ENCODE measurements at places on chromosomes 2 and 18.
A peak's percentile ranks its signal among the peaks of the same experiment; 100 is the strongest.

DNA sequence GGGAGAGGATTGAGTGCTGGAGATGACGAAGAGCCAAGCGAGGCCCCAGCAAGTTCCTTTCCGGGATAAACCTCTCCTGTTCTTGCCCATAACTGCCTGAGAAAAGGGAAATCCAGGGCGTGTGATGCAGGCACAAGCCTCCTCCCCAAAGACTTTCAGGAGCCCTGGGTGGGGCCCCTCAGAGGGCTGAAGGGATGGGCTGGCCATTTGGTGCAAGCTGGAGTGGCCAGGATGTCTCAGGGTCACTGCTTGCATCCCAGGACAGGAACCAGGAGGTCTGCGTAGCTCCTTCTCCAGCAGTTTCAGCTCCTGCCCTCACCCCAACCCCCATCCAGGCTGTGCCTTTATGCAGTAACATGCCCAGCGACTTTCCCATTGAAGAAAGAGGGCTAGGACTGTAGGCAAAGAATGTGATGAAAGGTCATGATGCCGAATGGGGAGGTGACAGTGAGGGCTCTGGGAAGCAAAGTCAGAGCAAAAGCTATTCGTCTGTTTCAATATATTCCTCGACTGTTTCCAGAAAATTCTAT, 80.2 kb downstream of the PXDN start:
- no peak for DNase-seq

GRCh38 chr2:54262015-54262765, 6.2 kb upstream of the TSPYL6 start:
- no peak for DNase-seq

- DNase-seq, result no peak
Measured at GRCh38 chr2:156635646-156636045, 199.5 kb downstream of the GPD2 start.

DNA sequence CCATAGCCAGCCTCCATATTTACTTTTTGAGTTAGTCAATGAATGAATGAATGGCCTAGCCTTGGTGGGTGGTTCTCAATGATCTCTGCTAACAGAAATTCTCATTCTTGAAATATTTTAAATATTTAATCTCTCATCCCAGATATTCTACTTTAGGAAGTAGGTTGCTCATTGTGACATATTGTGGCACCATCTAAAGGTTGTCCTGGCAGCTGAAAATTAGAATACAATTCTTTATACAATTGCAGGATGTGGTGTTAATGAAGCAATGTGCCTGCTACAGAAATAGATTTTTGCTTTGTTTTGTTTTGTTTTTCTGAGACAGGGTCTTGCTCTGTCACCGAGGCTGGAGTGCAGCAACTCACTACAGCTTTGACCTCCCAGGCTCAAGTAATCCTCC, 35.8 kb downstream of the SCG2 start:
- DNase-seq, result no peak

- no peak for DNase-seq
Measured at GRCh38 chr18:55206927-55207326, 247.7 kb upstream of the CCDC68 start.

DNA sequence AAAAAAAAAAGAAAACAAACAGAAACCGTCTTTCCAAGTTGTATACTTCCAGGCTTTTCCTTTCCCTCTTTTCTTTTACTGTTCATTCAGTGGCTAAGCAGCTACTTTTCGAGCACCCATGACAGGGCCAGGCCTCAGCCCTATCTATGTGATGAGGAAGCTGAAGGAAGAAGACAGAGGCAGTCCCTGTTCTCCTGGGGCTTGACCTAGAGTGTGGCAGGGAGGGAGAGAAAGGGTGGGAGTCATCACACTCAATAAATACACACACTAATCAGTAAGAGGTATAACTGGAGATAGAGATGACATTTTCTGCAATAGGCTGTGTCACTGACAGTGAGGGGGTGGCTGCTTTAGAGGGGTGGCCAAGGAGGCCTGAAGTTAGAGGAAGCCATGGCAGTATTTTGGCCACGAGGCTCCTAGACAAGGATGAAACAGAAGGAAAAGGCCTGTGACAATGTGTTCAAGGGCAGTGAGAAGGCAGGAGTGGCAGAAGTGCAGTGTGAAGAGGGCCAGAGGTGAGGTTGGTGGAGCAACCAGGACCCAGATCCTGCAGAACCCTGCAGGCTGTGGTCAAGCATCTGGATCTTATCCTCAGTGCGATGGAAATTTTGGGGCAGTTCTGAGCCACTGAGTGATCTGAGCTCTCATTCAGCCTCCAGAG, 131.8 kb upstream of the TTC39C start:
- no peak for DNase-seq

DNA sequence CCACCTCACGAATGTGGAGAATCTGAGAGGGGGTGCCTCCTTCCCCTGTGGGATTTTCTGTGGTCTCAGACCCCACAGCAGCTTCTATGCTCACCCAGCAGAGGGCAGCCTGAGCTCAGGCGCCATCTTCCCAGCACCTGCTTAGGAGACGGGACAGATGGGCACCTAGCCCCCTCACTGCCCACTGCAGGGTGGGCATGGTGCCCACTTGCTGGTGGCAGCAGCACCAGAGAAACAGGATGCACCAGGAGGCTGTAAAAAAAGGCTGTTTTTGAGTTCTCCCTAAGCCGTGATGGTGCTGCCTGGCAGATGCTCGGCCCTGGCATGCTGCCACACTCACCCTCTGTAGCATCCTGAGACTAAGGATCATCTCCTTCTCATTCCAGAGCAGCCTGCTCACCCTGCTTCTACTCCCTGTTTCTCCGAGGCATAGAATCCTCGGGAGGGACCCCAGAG, 19.1 kb upstream of the SLC20A1 start:
- peak; percentile 84 for DNase-seq

GRCh38 chr2:109331896-109332848, 203.2 kb downstream of the SH3RF3 start:
- peak; percentile 97 for DNase-seq

- DNase-seq, result no peak
Measured at GRCh38 chr2:109148117-109148746, 19.2 kb downstream of the SH3RF3 start.

DNA sequence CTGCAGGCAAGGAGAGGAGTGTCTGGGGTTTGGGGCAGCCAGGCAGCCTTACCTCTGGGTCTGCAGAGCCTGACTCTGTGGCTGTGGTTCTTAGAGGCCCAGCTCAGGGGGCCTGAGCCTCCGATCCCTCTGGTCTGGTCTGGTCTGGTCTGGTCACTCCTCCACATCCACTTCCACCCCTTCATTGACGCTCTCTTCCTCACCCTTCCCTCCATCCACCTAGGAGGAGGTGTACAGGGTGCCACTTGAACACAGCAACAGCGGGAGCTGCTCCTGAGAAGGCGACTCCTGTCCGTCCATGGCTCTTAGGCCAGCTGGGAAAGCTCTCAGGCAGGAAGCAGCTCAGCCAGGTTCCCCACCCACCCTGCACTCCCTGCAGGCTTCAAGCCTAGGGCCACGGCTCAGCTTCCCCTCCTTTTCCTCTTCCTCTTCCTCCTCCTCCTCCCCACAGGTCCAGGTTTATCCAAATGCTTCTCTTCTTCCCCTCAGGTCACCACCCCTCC, 16.9 kb downstream of the GPR55 start:
- DNase-seq, result peak; percentile 65

DNA sequence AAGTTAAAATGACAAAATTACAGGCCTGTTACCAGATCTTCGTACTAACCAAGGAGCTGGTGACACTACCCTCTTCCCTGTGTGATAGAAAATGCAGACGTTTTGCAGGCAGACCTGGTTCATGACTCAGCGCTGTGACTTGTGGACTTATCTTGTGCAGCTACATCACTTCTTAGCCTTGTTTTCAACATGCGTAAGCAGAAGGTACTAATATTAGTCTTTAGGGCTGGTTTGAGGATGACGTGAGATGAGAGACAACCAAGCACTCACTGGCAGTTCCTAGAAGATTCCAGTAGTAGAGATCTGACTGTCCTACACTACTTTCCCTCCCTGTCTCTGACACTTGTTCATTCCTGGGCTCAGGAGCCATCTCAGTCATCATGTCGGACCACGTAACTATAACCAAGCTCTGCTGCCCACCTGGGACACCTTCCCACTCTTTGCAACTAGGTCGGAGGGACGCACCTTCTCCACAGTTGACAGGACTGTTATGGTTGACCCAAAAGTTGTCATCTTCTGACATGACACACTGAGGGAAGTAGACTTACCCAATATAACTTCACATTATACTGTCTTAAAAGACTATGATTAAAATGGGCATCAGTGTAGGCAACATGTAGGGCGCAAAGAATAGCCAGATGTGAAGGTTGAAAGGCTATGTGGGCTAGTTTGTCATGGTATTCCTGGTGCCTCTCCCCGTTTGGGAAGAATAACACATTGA, 64.8 kb downstream of the TNFRSF11A start:
- no peak for DNase-seq

GRCh38 chr18:7524786-7525185, 42.3 kb upstream of the PTPRM start:
- no peak for DNase-seq

GRCh38 chr2:88684519-88684918, 7.0 kb upstream of the RPIA start:
- no peak for DNase-seq

DNA sequence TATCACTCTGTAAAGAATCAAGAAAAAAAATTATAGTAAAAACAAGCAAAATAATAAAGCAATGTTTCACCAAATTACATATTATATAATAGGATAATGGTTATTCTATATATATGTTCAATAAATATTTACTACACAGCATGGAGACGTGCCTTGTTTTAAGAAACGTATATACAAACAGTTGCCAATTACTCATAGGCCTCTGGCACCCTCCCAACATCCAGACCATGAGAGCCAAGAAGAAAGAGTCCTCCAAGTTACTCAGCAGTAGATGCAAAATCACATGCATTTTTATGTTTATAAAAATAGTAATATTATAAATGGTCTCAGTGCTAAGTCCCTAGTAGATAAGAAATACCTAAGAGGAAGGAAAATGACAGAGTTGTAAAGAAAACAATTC, 64.8 kb downstream of the REV1 start:
- no peak for DNase-seq

DNA sequence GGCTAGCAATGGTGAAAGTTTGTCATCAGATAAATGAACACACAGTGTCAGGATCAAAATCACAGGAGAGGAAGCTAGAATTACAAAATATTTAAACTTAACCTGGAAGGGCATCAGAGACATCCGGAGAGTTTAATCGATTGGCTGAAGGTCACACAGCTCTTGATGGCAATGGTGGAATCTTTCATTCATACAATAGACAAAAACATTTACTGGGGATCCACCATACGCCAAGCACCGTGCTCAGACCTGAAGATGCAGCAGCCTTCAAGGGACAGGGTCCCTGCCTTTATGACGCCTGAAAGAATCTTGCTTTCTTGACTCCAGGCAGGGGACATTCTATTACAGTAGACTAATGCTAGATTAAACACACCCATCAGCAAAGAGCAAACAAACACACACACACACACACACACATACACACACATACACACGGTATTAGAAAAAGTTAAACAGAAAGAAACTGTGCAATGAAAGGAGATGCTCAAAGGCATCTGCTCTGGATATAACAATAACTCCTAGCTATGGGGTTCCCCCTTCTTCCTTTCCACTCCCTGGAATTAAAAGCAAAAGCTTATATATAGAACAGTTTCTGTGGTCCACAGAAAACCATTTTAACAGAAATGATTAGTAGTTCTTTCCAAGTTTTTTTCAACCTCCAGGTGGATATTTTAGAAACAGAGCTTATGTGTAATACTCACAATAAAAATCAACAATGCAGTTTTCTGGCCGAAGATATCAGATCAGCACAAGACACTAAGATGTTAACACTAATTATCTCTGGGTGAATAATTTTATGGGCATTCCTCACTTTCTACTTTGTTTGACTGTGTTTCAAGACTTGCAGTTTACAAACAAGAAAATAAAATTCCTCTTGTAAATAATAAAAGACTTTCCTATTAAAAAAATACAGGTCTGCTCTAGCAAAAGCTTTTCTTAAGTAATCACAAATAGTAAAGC, 151.7 kb downstream of the ANKRD44 start:
- DNase-seq, result peak; percentile 45

DNA sequence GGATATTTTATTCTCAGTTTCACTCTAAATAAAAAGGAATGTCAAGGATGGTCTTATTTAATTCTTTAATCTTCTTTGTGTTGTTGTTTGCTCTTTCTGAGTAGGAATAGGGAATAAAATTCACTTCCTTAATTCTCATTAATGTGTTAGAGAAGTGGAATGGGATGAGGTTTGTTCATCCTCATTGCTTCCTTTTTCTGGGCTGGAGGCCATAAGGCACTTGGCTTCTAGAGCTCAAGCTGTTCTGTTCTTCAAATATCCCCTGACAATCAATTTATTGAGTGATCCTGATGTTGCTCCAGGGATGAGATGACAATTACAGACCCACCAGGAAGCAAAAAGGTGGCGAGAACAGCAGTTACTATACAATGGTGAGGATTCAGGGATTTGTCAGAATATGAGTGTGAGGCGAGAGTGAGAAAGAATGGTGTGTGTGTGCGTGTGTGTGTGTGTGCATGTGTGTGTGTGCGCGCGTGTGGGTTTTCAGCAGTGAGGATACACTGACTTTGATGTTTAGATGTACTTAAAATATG, 557.6 kb upstream of the FANCL start:
- DNase-seq, result no peak

- DNase-seq, result no peak
Measured at GRCh38 chr2:120820263-120820952, 84.7 kb downstream of the GLI2 start.

GRCh38 chr2:52698408-52698807, 1069.2 kb upstream of the CHAC2 start:
- no peak for DNase-seq

DNA sequence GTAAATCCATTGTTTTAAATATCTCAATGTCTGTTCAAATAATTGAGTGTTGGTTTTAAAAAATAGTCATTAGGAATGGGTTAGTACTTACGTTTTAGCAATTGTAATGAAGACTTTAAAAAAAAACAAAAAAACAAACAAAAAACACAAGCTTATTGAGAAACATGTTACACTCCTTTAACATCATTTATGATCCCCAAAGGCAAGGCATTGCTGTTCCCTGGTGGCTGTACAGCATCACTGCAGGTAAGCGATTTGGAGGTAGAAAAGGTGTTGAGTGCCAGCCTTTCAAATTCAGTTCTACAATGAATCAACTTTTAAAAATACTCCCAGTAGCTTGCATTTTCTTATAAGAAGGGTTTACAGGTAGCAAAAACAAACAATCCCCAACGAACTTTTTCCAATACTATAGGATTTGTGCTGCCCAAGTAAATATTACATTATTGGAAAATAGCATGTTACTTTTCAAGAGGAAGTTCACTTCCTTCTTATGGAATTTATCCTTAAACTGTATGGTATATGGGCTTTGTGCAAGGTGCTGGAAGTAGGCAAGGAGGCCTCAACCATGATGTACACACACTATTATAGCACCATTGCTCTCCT, 27.5 kb downstream of the CNRIP1 start:
- peak; percentile 71 for DNase-seq

DNA sequence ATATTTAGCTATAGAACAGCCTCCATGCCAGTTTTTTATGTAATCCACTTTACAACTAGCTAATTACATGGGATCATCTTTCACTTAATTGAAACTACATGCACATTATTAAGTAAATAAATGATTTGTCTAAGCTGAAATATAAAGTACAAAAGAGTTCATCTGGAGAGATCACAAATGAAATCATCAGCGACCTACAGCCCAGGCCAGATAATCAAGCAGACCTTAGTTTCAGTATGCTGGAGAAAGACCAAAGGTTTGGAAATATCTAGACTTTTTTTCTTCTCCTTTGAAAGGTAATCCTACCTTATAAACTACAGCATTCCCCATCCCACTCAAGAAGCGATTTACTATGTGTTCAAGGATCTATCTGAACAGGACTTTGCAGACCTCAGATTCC, 26.5 kb downstream of the FIGN start:
- DNase-seq, result no peak

GRCh38 chr2:23589739-23590138, 204.8 kb downstream of the KLHL29 start:
- DNase-seq, result peak; percentile 22

- no peak for DNase-seq
Measured at GRCh38 chr2:119485336-119486110, 38.8 kb downstream of the SCTR start.

Data from DMS53 (cell line).